ENCODE measurements at places on chromosomes 4 and X.

GRCh38 chr4:87838890-87839591 lies 6.3 kb downstream of the MEPE start:
- DNase-seq, result no peak

- no peak for DNase-seq
Observed at GRCh38 chrX:16658284-16658683, 8.3 kb downstream of the S100G start.

GRCh38 chr4:154593868-154594267 lies 3.3 kb upstream of the FGA start:
- peak; percentile 90 for DNase-seq

GRCh38 chr4:95546866-95547714 lies 1.7 kb downstream of the UNC5C start:
- no peak for DNase-seq

DNA sequence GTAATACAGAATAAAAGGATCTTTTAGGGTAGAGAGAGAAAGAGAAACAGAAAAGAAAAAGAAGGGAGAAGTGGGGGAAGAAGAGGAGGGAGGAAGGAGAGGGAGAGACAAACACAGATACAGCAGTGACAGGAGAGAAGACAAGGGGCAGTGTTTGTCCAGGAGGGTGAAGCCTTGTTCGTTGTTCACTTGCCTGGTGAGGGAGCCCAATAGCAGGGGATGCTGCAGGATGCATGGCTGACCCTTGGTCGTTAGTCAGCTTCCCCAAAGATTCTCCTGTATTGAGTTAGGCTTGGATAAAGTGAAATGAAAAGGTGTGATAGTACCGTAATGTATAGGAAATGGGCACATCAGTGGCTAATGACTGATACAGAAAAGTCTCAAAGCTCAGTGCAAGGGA lies 403.7 kb downstream of the IL15 start:
- DNase-seq, result no peak

- DNase-seq, result peak; percentile 19
Observed at GRCh38 chrX:30713061-30713525, 59.9 kb downstream of the GK start.

DNA sequence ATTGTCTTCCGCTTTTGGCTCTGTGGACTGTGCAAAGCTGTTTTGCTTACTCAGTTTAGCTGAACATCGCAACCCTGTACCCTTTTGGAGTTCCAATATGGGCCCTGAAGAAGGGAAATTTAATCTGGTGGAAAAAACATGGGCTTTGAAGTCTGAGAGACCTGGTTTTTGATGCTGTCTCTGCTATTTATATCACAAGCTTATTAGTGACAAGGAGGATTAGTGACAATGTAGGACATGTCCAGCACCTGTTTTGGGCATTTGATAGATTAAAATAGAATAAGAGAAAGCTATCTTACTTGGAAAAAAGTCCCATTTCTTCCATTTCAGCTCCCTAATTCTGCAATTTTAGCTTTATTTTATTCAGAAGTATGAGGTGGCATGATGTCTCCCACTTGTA lies 417.3 kb downstream of the SPRY1 start:
- no peak for DNase-seq

DNA sequence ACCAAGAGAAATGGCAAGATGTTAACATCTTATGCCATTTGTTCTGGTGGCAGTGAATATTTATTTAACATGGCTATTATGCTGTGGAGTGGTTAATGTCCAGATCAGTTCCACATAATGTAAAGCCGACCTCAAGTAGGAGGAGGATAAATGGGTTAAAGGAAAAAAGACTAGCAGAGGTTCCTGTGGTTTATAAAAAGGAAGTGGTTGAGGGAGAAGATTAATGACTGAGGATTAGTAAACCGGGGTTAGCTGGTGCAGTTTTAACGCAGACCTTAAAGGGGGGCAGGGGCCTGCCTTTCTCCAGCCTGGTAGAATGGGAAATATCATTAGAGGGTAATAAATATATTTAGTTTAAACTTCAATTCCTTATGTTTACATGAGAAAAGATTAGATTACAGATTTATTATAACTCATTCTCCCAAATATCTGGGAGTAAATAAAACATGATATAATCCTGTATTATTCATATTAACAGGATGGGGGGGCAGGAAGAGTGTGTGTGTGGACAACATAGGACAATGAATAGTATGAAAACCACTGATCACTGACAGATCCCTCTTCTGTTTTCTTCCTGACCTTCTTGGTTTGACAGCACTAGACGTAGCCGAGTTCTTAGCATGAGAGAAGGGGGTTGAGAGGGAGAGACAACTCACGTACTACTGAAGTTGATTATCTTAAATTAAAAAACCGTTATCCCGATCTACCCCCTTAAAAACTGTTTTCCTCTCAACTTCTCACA lies 124.1 kb upstream of the LIMCH1 start:
- no peak for DNase-seq

DNA sequence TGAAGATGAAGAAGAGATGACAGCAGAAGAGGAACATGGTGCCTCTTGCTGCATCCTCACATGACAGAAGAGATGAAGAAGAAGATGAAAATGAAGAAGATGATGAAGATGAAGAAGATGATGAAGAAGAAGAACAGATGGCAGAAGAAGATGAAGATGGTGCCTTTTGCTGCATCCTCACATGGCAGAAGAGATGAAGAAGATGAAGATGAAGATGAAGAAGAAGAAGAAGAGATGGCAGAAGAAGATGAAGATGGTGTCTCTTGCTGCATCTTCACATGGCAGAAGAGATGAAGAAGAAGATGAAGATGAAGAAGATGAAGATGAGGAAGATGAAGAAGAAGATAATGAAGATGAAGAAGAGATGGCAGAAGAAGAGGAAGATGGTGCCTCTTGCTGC lies 63.7 kb upstream of the HPF1 start:
- no peak for DNase-seq

DNA sequence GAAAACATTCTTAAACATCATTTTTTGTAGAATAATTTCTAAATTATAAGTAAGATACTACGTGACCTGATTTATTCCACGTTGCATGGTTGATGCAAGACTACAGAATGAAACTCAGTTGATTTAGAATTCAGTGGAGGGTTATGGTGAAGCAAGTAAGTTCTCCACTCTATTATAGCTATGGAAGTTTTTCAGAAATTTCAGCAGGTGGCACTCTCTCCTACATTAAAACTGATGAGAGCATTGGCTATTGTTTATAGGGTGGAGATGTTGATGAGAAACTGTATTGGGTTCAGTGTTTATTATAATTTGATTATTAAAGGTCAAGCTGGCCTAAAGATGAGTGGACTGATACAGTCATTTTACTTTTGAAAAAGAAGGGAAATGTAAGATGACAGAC lies 88.0 kb downstream of the FNIP2 start:
- no peak for DNase-seq

- DNase-seq, result no peak
Observed at GRCh38 chrX:72479324-72480274, 93.0 kb downstream of the HDAC8 start.

DNA sequence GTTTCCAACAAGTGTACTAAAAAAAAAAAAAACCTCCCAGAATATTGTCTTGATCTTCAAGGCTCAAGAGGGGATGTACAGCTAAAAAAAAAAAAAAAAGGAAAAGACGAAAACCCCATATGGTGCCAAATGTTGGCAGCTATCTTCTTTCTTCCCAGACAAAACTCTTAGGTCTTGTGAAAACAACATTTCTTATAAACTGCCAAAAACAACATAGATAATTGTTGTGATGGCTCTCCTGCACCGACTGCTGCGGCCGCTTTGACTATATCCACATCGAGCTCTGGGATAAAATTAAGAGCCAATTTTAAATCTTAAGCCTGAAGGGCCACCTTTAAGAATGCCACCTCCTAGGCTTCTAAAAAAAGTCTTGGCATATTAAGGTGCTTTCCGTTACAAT lies 23.5 kb downstream of the PDGFC start:
- DNase-seq, result no peak

- DNase-seq, result no peak
Observed at GRCh38 chrX:142186103-142186502, 19.0 kb downstream of the MAGEC2 start.

- DNase-seq, result peak; percentile 50
Observed at GRCh38 chr4:82372517-82373485, 990 bp downstream of the HNRNPD start.

GRCh38 chrX:10022273-10022541 lies 55.0 kb downstream of the CLDN34 start:
- DNase-seq, result no peak

DNA sequence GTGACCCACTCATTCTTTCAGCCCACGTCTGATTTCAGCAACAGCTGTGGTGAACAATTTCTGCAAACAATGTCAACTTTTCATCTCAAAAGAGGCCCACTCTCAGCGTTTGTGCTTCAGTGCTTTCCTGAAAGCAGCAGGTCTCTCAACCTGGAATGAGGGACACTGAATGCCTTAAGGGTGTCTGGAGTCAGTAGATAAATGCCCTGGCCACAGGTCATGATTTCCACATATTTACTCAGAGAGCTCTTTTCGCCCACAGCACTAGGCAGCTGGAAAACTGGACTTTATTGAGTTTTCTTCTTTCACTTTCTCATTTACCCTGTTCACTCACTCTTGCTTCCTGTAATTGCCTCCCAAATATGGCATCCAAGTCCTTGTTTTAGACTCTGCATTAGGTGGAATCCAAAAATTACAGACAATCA lies 52.8 kb downstream of the NPFFR2 start:
- DNase-seq, result no peak

DNA sequence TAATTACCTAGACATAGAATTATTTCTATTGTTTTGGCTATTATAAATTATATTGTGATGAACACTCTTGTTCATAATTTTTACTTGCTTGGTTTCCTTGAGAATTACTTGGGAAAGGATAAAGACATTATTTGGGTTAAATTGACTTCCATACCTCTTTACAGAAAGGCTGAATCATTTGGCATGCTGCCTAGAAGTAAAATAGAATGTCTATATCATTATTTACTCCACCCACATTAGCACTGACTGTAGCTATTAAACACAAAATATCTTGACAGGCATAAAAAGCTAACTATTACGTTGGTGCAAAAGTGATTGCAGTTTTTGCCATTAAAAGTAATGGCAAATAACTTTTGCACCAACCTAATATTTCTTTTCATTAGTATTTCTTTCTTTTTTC lies 29.7 kb upstream of the ADH6 start:
- no peak for DNase-seq

GRCh38 chr4:151911970-151912369 lies 151.2 kb upstream of the GATB start:
- no peak for DNase-seq

- no peak for DNase-seq
Observed at GRCh38 chr4:104294811-104295210, 199.9 kb downstream of the CXXC4 start.

- DNase-seq, result no peak
Observed at GRCh38 chr4:6849691-6850090, 59.9 kb upstream of the TBC1D14 start.

- DNase-seq, result peak; percentile 70
Observed at GRCh38 chr4:54657551-54658251, at the start of gene KIT. TSS of gene KIT (plus strand) at chr4:54657957. CDS start at chr4:54658015, 58 bp downstream.

DNA sequence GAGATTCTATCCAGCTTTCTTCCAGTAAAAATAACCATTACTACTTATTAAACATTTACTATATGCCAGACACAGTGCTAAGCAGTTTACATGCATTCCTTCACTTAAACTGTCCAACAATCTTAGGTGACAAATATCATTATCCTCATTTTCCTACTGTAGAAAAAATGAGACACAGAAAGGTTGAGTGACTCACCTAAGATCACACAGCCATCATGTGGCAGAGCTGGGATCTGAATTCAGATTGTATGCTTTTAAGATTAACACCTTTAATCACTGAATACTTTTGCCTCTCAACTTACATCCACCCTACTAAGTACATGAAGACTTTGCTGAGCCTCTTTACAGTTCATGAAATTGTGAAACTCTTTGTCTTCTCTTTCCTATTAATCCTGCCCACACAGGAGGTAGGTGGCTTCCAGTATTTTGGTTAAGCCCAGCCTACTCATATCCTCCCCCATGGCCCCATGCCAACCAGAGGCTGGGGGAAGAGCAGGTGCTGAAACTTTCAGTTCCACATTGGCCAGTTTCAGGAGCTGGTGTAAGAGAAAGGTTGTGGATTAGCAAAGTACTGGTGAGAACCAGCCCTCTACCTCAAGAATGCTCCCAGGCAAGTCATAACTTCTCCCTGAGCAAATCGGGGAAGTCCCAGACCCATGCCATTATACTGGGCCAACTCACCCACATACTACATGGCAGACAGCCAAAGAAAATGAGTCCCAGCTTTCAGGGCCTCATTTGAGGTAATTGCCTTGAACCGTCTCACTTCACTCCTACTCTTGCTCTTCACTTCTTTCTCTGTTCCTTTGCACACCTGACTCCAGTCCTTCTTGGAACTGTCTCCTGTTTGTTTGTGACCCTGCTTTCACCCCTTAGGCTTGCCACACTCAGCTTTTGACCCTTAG lies 211.1 kb downstream of the GUCY2F start:
- DNase-seq, result no peak

DNA sequence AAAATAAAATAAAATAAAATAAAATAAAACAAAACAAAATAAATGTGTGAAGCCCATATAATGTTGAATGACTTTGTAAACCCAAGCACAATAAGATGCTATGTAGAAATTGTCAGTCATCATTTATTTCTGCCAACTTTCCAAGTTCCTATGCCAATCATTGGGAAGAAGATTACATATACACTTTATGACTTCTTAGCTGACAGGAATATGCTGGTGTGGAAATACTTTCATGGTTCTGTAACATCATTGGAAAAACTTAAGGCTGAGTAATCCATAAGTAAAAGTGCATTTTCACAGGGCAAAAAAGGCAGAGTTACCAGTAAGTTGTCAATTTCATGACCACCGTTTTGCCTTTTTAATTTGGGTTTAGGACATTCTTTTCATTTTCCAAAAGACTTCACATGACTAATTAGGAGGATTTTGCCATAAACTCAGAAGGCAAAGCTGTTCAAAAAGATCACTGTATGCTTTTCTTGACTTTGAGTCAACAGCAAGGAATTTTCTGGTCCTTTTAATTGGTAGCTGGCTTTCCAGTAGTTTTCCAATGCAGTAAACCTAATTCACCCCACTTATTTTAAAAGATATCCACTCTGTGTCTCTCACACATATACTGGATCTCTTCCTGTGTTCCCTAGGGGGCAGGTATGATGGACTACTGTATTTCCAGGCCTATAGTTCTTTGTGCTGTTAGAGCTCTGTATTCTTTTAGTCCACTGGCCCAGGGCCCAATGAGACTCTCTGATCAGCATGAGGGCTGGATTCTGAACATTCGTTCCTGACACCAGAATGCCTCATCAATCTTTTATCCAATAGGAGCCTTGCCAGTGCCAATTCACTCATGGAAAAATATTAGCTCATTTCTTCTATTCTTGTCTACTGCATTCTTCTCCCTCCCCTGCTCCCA lies 26.2 kb upstream of the SCRG1 start:
- DNase-seq, result peak; percentile 30

DNA sequence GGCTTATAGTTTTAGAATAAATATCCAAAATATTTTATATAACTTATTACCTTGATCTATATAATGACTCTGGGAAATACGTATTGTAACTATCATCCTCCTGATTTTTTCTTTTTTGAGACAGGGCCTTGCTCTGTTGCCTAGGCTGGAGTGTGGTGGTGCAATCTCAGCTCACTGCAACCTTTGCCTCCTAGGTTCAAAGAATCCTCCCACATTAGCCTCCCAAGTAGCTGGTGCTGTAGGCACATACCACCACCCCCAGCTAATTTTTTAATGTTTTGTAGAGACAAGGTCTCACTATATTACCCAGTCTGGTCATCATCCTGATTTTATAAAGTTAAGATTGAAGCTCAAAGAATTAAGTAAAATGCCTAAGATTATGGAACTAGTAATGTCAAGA lies 193.6 kb downstream of the SLC4A4 start:
- DNase-seq, result no peak

Measured in foreskin melanocyte (primary cell).